Activated CD8-positive, alpha-beta memory T cell treated with anti-CD3 and anti-CD28 coated beads for 48 hours (primary cell): ENCODE measurements at places on chromosomes 1 and 21.

DNA sequence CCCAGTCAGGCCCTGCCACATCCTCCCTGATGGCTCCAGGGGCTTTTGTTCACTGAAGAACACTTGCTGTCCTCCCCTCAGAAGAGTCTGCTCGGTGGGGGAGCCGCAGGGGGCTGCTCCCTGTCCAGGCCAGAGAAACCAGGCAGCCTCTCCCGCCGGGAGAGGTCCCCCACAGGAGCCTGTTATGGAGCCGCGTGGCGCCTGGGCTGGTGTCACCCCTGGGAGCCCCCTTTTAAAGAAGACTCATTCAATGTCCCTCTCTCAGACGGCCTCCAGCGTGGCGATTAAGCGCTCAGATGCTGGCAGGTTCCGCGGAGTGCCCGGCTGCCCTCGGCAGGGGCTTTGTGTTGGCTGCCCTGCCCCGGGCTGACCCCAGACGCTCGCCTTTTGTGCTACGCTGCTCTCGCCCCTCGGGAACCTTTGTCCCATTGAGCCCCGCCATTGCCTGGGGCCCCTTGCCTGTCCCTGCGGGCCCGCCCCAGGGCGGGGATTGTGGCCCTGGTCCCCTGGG lies 43.1 kb downstream of the SKI start:
- no peak for DNase-seq

- no peak for DNase-seq
Observed at GRCh38 chr1:186214791-186215190, 160.3 kb downstream of the TPR start.

GRCh38 chr1:117540532-117540931 lies 65.3 kb upstream of the TENT5C start:
- DNase-seq = no peak

DNA sequence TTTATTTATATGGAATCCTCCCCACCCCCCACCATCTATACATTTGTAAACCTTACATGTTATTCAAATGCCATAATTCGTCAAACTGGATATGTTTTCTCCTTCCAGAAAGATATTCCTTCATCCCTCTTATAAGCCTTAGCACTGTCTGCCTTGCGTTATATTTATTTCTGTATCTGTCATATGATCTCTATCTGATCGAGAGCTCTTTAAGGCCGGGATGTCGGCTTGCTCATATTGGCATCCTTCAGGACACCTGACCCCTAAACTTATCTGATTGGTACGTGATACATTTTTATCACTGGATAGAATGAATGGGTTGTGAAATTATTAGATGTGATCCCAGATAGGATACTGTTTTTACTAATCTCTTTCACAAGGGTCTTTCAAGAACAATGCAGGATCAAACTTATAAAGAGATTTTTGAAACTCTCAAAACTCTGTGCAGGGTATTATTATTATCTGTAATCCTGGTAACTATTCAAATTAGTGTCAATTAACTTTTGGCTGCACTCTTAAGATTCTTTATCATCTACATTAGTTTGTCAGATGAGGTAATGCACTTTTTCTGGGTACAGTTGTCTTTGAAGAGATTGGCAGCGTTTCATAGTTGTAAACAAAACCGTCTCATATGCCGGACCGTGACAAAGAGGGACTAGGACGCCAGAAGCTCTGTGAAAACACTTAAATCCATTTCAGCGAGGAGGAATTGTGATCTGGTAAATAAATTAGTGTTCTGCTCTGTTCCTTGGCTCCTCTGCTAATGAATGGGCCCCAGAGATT lies 152.0 kb downstream of the KIF26B start:
- no peak for DNase-seq

- DNase-seq = no peak
Observed at GRCh38 chr21:43593078-43593477, 66.2 kb downstream of the HSF2BP start.
